ENCODE measurements at places on chromosomes 16 and 17.
A peak's percentile ranks its signal among the peaks of the same experiment; 100 is the strongest.

GRCh38 chr17:59331929-59332748 lies 684 bp downstream of the YPEL2 start:
- DNase-seq = peak; percentile 55

- no peak for DNase-seq
Observed at GRCh38 chr17:80633994-80634566, 89.4 kb downstream of the RPTOR start.

DNA sequence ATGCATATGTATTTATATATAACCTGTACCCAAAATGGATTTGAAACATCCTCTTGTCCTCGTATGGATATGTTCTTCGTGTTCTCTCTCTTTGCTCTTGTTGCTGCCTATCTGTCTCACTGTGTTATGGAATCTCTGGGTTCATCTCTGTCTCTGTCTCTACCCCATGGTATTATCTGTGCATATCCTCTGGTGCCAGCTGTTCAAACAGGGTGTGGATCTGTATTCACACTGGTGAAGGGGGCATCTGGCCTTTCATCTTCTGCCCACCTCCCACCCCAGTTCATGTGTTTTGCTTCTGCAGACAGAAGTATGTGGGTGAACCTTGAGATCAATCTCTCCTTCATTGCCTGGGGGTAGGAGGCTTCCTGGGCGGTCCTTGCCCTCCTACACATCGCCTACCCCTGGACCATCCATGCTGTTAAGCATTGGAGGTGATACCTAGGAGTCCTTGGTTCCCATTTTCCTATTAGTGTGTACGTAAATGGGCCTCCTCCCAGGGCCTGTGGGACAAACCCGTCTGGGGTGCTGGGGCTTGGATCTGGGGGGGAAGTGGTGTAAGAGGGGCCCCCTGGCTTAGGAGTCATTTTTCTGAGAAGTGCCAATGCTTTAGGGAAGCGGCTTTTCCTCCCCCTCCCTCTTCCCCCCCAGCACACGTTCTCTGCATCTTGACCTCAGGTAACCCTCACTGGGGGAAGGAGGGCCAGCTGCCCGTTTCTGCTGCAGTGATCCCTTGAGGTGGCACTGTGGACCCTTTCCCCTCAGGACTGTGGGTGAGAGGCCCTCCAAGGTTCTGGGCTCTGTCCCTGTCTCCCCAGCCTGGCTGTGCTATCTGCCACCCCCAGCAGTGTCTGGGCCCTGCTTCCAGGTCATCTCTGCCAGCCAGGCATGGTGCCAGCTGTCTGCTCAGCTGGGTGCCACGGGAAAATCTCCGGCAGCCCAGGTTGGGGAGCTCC lies 21.1 kb downstream of the RARA start:
- DNase-seq = peak; percentile 32

- DNase-seq = peak; percentile 19
Observed at GRCh38 chr17:78915872-78916632, 9.1 kb downstream of the TIMP2 start.

DNA sequence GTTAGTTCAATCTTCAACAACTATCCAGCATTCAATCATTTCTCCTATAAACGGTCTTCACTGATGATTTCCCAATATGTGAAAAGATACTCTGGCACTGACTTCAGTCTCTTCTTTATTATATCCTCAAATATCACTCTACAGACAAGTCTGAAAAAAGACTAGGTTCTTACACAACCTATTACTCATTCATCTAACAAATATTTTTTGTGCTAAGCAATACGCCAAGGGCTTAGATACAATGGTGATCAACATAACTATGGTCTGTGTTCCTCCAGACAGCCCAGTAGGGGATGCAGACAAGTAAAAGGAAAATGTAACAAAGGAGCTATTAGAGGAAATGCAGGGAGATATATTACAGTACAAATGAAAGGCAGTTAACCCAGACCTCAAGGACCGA lies 63.9 kb downstream of the MYO1D start:
- DNase-seq = no peak

- no peak for DNase-seq
Observed at GRCh38 chr17:55456307-55457240, 34.9 kb upstream of the MMD start.

GRCh38 chr17:78330570-78331224 lies 29.2 kb downstream of the SOCS3 start:
- no peak for DNase-seq

GRCh38 chr17:1360975-1361374 lies 39.0 kb downstream of the YWHAE start:
- DNase-seq = peak; percentile 33

DNA sequence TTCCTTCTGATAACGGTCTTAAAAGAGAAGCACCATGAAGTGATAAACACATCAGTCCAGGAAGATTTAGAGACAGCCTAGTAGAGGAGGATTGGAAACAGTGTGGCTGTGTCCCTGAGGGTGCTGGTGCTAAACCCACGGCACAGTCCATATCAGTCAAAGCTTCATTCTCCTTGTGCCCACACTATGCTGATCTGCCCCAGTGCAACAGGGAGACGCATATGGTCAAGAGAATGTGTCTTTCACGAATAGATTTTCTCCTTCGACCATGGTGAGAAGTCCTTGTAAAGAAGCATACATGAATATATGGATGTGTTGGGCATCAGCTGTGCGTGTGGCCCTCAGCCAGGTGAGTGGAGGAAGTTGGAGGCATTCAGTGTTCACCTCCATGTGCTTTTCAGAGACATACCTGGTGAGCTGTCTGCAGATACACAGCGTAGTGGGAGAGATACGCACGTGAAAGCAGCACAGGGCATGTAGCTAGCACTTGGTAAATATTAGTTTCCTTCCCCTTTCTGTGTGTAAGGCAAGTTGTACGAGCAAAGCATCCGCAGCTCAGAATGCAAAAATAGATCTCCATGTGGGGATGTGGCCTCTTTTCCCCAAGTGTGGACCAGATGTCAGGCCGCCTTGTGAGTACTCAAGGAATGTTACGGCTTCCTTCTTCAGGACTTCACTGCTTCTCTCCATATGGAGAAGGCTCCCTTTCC lies 29.4 kb downstream of the HLF start:
- no peak for DNase-seq

GRCh38 chr16:73172973-73173709 lies 125.2 kb upstream of the ZFHX3 start:
- no peak for DNase-seq

GRCh38 chr16:69351309-69352027 lies at the start of gene TMED6:
Gene TMED6, minus strand, starts transcription at chr16:69351786. Its CDS starts 33 bp downstream, at chr16:69351753.
- DNase-seq = no peak

- DNase-seq = peak; percentile 29
Observed at GRCh38 chr16:85027958-85028684, 526 bp downstream of the KIAA0513 start.

DNA sequence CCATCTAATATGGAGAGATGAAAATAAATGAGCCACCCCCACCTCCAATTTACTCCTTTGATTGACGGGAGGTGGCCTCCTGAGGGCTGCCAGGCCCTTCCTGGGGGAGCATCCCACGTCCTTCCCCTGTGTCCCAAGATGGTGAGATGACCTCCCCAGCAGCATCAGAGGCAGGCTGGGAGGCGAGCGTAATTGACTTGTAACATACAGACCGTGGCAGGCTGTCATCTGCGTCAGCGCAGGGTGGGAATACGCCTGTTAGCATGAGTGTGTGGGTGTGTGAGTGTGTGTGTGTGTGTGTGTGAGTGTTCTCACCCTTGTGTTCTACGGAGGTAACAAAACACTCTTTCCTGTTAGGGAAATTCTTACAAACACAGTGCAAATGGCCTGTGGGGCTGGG lies 156.9 kb upstream of the CIBAR2 start:
- DNase-seq = no peak

DNA sequence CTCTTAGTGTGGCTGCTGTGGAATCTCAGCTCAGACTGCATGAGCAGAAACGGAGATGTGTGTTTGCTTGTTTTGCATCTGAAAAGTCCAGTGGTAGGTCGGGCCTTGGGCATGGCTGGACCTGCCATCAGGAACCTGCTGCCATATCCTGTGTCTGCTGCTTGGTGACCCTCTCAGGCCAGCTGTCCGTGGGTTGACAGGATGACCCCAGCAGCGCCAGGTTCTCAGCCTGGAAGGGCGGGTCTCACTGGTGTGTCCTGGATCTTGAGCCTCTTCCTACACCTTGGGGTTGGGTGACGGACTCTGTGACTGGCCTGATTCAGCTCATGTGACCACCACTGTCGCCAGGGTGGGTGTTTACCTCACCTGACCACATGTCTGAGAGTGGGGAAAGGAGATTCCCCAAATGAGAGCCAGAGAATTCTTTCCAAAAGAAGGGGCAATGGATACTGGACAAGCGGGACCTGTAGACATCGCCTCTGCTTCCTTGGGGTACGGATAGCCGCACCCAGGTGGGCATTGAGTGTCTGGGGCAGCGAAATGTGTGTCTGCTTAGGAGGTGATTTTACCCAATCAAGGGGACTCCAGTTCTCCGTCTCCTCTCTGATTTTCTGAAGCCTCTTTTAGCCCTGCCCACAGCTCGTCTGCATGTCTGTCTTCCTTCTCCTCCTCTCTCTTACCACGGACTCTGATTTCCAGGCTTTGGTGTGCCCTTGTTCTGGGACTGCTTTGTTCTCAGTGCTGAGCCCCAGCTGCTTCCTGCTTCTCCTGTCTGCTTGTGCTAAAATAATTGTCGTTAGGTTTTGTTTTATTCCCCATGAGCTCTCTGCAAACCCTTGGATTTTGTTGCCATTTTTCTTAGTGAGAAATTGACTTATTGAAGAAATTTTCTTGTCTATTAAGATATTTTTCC lies 399.7 kb downstream of the CPPED1 start:
- DNase-seq = no peak

DNA sequence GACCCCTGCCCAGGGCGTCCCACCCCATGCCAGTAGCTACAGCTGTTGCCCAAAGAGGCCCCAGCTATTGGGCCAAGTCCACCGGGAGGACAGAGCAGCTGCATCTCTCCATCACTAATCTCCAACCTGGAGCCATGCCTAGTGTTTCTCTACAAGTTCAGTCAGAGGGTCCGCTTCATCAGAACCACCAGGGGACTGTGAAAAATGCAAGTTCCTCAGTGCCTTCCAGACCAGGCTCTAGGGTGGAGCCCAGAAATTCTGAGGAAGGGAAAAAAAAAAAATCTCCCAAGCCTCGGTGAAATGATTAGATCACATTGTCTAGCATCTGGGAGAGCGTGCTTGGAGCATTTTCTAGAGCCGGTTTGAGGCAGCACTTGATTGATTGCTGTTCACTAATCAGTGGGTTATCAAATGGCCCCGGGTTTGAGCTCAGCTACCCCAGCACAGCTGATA lies 22.4 kb upstream of the HERPUD1 start:
- DNase-seq = no peak

GRCh38 chr16:1398826-1399581 lies 15.5 kb downstream of the UNKL start:
- no peak for DNase-seq

DNA sequence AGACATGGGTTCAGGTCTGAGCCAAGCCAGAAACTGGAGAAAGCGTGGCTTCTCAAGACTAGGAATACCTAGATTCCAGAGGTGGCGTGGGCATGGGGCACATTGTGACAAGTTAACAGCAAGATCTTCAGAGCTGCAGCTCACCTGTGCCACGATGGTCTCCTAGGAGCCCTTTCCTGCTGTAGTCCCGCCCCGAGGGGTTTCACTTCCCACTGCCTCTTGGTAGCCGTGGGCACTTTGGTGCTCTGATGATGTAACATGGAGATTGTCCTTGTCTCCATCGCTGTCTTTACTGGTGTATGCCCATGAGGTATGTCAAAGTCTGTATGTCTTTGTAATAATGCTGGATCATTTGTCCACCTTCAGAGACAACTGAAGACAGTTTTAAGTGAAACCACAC lies 89.7 kb downstream of the WWOX start:
- no peak for DNase-seq

DNA sequence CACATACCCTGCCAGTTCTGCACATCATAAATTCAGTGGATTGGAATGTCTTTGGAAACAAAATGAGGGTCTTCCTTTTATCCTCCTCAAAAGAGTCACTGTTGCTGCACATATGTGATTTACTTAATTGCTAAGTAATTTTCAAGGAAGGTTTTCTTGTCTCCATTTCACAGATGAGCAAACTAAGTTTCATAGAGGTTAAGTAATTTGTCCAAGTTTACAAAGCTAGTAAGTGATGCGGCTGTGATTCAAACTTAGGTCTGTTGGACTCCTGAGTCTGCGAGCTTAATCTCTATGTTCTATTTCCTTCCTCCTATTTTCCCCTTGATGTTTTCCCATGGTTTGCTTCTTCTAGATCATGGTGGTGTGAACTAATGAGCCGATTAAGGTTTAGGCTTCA lies 13.7 kb upstream of the ERN2 start:
- no peak for DNase-seq

GRCh38 chr17:38697061-38697820 lies 7.8 kb upstream of the MLLT6 start:
- DNase-seq = no peak

DNA sequence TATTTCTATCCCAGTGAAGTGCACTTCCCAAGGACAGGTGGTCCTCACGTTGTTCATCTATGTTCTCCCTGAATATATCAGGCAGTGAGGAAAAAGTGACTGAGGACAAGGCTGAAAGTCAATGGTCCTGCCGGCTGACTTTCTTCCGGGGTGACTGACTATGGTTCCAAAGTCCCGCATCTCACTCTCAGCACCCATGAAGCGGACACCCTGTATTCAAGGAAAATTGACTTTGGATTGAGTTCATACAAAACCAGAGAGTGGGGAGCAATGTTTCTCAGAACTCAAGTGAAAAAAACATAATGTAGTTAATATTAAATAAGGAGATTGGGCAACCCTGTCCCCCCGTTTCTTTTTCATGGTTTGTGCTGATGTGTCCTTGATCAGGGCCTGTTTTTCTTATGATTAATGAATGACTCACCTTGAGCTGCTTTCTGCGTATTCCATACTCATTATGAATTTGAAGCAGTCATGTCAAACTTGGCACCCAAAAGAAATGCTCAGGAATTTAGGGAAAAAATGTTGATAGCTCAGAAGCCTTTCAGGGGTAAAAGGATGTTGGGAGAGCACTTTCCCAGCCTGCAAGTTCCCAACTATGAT lies 184.0 kb downstream of the CYLD start:
- DNase-seq = no peak

DNA sequence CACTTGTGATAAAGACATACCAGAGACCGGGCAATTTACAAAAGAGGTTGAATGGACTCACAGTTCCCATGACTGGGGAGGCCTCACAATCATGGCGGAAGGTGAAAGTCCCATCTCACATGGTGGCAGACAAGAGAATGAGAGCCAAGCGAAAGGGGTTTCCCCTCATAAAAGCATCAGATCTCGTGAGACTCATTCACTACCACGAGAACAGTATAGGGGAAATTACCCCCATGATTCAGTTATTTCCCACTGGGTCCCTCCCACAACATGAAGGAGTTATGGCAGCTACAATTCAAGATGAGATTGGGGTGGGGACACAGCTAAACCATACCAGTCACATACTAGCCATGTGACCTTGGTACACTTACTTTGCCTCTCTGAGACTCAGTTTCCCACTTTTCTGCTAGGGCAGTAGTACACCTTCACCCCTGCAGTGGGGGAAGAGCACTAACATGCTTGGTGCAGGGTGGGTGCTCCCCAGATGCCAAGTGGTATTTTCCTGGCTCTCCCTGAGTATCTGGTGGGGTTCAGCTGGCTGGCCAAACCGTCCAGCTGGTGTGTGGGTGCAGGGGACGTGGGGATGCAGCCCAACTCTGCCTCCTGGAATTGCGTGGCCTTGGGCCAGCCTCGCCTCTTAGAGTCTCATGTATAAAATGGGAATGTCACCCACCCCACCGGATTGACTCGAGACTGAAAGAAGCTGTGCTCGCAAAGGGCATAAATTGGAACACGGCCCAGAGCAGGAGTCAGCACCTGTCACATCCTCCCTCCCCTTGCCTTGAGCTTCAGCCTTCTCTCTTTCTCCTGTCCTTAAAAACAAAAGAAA lies 364.1 kb downstream of the CPPED1 start:
- DNase-seq = no peak

- no peak for DNase-seq
Observed at GRCh38 chr17:39212195-39212810, 12.2 kb downstream of the RPL19 start.

Data from stimulated activated CD4-positive, alpha-beta T cell treated with anti-CD3 and anti-CD28 coated beads, Interleukin-15, amount 100 ng/mL, for 24 hours (primary cell).